Fibroblast of skin of left quadriceps (primary cell): ENCODE measurements at places on chromosomes 11 and 22.

DNA sequence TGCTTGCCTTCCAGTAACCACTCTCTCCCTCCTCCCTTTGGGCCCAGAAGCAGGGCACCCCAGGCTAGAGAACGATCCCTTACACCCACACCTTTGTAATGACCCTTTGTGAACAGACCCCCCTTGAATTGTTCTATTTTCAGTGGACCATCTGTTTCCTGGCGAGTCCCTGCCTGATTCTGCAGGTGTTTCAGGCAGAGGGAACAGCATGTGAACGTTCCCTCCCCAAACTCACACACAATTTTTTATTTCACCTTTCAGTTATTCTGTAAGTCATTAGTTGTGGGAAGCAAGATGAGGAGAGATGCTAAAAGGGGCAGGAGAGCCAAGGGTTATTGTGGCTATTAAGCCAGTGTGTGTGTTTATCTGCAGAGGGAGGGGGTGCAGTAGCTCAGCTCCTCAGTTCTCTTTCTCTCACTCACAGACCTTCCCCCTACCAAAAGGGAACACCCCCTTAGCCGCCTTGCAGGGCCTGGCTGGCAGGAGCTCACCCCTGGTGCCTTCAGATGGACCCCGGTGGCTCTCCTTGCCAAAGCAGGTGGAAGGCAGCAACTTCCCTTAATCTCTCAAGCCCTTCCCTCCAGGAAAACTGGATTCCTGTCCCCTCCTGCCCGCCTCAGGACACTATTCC lies 64.8 kb upstream of the SPON1 start:
- DNase-seq = no peak

DNA sequence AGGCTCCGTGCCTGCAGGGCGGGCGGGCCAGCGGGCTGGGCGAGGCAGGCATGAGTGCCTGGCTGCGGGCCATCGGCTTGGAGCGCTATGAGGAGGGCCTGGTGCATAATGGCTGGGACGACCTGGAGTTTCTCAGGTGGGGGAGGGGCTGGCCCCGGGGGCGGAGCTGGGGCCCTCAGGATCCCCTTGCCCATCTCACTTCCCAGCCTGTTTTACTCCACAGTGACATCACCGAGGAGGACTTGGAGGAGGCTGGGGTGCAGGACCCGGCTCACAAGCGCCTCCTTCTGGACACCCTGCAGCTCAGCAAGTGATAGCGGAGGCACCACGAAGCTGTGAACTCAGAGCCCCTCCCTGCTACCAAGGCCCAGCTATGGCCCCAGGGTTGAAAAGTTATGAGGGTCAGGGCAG lies 5.9 kb downstream of the PHOX2A start:
- DNase-seq = peak; percentile 20

GRCh38 chr11:133907216-133907615 lies 49.6 kb downstream of the IGSF9B start:
- DNase-seq = no peak

GRCh38 chr11:132035766-132036165 lies 665.4 kb downstream of the NTM start:
- DNase-seq = no peak

DNA sequence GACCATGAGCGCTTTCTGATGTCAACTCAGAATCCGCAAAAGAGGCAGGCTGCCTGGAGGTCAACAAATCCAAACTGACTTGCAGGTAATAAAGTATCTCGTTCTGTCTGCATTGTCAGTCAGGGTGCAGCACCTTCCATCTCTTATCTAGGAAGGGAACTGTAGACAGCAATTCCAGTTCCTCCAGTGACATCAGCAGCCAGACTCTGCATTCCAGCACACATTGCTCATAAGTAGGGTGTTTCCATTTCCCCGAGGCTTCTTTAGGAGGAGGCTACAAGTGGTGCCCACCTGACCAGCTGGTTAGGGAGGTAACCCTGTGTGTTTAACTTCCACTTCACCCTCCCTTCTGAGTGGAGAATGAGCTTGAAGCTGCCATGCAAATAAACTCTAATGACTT lies 53.3 kb downstream of the NTM start:
- no peak for DNase-seq

GRCh38 chr11:9462172-9462799 lies 1.5 kb downstream of the ZNF143 start:
- DNase-seq = no peak

- DNase-seq = peak; percentile 4
Observed at GRCh38 chr11:124276081-124276480, 19.9 kb downstream of the OR8G5 start.

GRCh38 chr11:80899381-80899780 lies 1458.6 kb upstream of the TENM4 start:
- DNase-seq = peak; percentile 42
